ENCODE measurements at places on chromosomes 5 and 9. TPM values are rescaled to one million over a fixed set of nuclear protein-coding genes. Genes with fewer than 3 reads are reported as not detected.

- H3K4me1 ChIP-seq: no peaks in the 10 kb centered on the region
- H3K36me3 ChIP-seq: no peaks in the 10 kb centered on the region
- no peak overlapping the region for H3K27ac ChIP-seq
- no peak overlapping the region for H3K4me3 ChIP-seq
- DNase-seq: no peak
Measured at GRCh38 chr5:81195335-81195929, 37.7 kb upstream of the CKMT2 start.

SLC25A2 gene
- 0.28 TPM for total RNA-seq

DNA sequence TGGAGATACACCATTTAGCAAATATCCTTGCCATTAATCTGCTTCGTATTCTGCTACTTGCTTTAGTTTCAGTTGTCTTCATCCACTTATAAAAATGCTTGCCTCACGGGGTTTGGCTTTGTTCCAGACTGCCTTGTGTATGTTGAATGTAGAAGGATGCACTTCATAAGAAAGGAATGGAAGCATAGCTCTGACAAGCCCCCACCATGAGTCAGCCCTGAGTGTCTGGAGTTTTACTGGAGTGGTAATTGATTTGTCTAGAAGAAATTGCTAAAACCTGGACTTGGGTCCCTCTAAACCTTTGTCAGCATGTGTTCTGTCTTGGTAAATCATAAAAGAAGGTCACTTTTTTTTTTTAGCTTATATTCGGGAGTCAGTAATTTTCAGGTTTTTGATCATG, 4.6 kb downstream of the TEX48 start:
- DNase-seq: peak; percentile 100
- H3K36me3 ChIP-seq: no peaks in the 10 kb centered on the region
- H3K4me3 ChIP-seq: no peak overlapping the region

GRCh38 chr9:89885156-89885555, 280.3 kb downstream of the GADD45G start:
- DNase-seq: no peak
- no peaks in the 10 kb centered on the region for H3K4me1 ChIP-seq
- H3K4me3 ChIP-seq: no peak overlapping the region
- H3K27me3 ChIP-seq: no peaks in the 10 kb centered on the region
- no peak overlapping the region for H3K27ac ChIP-seq

ZFP2 gene
- total RNA-seq: 0.56 TPM

DNA sequence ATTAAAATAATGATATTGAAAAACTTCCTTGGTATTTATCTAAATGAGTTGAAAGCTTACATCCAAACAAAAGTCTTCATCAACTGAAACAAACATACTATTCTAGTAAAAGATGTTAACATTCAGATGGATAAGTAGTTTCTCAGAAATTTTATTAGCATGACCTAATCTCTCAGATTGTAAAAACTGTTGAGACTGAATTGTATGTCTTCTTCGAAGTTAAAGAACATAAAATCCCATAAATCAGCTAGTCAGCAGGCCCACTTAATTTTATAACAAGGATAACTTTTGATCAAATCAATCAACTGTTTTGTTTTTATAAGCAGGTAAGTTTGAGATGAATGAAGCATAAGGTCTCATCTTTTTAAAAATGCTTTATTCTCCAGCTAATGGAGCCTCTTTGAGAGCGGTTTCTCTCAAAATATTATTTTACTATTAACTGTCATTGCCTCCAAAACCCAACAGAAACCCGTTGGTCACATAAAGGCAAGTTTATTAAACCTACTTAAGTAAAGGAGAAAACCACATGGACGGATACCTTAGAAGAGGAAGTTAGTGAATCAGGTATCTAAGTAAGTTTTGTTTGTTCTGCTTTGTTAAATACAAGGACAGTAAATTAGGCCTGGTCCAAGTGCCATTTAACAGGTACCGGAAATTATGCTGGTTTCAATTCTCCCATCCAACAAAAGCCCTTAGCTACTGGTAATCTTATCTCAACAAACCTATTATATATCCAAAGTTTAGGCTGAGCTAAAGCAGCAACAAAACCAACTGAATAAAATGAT, 457.0 kb downstream of the PDE4D start:
- no peaks in the 10 kb centered on the region for H3K36me3 ChIP-seq
- H3K4me1 ChIP-seq: no peaks in the 10 kb centered on the region
- no peak overlapping the region for H3K4me3 ChIP-seq
- no peaks in the 10 kb centered on the region for H3K27me3 ChIP-seq

DNA sequence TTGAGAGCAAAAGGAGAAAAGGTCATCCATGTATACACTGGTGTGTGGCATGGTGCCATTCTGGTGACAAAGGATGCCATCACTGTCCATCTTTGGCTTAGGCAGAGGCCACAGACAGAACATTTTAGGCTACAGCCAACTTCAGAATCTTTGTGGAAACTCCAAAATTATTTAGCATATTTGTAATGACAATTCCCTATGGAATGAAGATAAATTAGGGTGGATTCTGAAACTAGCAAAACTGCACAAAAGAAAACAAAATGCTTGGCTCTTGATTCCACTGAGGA, 92.5 kb downstream of the FBXW11 start:
- peaks cover 4% of the 10 kb centered on the region for H3K4me1 ChIP-seq
- peaks cover 6% of the 10 kb centered on the region for H3K36me3 ChIP-seq
- H3K27ac ChIP-seq: no peak overlapping the region
- H3K27me3 ChIP-seq: no peaks in the 10 kb centered on the region
- no peak overlapping the region for H3K4me3 ChIP-seq
- DNase-seq: peak; percentile 21

GRCh38 chr9:83505282-83505681, 32.9 kb downstream of the FRMD3 start:
- H3K27ac ChIP-seq: no peak overlapping the region
- no peaks in the 10 kb centered on the region for H3K36me3 ChIP-seq
- H3K4me1 ChIP-seq: no peaks in the 10 kb centered on the region
- no peak overlapping the region for H3K4me3 ChIP-seq
- no peaks in the 10 kb centered on the region for H3K27me3 ChIP-seq
- DNase-seq: no peak

- no peak overlapping the region for H3K27ac ChIP-seq
- H3K36me3 ChIP-seq: no peaks in the 10 kb centered on the region
- no peaks in the 10 kb centered on the region for H3K4me1 ChIP-seq
- no peak overlapping the region for H3K4me3 ChIP-seq
- DNase-seq: no peak
Measured at GRCh38 chr9:2367970-2368369, 253.6 kb upstream of the VLDLR start.

DNA sequence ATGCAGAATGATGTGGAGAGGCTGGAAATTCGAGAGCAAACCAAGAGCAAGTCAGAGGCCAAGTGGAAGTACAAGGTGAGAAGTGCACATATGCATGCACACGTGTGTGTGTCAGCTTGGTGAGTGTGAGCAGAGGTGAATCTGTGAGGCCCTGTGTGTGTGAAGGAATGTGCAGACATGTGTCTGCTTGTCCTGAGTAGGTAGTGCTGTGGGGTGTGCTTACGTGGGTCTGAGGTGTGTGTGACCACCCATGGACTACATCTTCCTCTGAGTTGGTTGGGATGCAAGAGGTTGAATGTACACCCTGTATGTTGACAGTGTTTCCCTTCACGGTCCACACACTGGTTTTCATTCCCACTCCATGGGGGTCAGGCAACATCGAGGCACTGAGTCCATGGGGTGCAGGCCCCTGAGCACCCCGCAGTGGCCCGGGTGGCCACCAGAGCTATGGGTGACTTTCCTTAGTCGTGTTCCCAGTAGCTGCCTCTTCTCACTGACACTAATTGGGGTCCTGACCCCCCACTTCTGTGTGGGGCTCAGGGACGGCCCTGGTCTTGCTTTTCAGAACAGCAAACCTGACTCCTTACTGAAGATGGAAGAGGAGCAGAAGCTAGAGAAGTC, 86.7 kb downstream of the PHF2 start:
- peaks cover 51% of the 10 kb centered on the region for H3K36me3 ChIP-seq
- H3K27me3 ChIP-seq: no peaks in the 10 kb centered on the region
- no peak overlapping the region for H3K4me3 ChIP-seq
- no peak overlapping the region for H3K27ac ChIP-seq

- H3K4me1 ChIP-seq: no peaks in the 10 kb centered on the region
- DNase-seq: no peak
- H3K36me3 ChIP-seq: no peaks in the 10 kb centered on the region
- H3K27ac ChIP-seq: no peak overlapping the region
Measured at GRCh38 chr5:127184851-127185250, 105.7 kb upstream of the MEGF10 start.

DNA sequence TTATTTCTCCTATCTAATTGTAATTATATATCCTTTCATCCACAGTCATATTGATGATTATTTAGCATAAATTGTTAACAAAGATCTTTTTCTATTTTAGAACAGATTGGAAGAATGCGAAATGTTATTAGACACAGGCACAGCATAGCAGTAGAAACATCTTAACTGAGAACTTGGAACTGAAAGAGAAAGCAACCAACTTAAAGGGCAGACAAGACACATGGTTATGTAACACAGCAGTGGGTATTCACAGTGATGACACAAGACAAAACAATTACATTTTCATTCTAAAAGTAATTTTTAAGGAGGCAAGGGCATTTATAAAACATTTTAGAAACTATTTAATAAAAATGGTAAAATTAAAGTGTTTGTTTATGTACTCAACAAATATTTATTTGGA, 57.7 kb upstream of the MEF2C start:
- no peak for DNase-seq
- H3K27ac ChIP-seq: no peak overlapping the region
- no peaks in the 10 kb centered on the region for H3K27me3 ChIP-seq
- H3K4me3 ChIP-seq: no peak overlapping the region
- H3K4me1 ChIP-seq: peaks cover 17% of the 10 kb centered on the region

- H3K27me3 ChIP-seq: no peaks in the 10 kb centered on the region
- H3K36me3 ChIP-seq: no peaks in the 10 kb centered on the region
- H3K4me3 ChIP-seq: no peak overlapping the region
- DNase-seq: peak; percentile 43
- H3K4me1 ChIP-seq: 0 out of 2 replicates have a peak, but pooled peaks cover 3% of the 10 kb centered on the region
Measured at GRCh38 chr5:61245486-61245885, 83.2 kb upstream of the SMIM15 start.

YTHDC2 gene
- 13.4 TPM for total RNA-seq

DNA sequence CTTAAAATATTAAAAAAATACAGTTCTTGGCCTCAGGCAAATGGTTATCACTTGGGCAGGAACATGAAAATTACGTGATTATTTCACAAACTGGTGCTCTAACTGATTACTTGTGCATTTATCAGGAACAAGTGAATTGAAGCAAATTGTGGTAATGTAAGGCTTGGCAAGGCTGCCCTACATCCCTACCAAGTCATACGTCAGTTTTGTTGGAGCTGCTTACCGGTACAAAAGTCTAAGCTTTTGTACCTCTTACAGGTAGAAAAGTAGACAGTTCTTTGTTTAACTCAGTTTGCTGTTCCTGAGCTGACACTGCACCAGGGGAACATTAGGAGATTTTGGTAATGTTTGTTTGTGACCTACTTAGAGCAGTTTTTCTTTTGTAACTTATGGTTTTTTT, 2.2 kb downstream of the G3BP1 start:
- no peaks in the 10 kb centered on the region for H3K36me3 ChIP-seq
- no peak overlapping the region for H3K27ac ChIP-seq
- DNase-seq: no peak
- H3K4me1 ChIP-seq: peaks cover 6% of the 10 kb centered on the region
- H3K27me3 ChIP-seq: no peaks in the 10 kb centered on the region

CANX gene
- 552 TPM for total RNA-seq

DNA sequence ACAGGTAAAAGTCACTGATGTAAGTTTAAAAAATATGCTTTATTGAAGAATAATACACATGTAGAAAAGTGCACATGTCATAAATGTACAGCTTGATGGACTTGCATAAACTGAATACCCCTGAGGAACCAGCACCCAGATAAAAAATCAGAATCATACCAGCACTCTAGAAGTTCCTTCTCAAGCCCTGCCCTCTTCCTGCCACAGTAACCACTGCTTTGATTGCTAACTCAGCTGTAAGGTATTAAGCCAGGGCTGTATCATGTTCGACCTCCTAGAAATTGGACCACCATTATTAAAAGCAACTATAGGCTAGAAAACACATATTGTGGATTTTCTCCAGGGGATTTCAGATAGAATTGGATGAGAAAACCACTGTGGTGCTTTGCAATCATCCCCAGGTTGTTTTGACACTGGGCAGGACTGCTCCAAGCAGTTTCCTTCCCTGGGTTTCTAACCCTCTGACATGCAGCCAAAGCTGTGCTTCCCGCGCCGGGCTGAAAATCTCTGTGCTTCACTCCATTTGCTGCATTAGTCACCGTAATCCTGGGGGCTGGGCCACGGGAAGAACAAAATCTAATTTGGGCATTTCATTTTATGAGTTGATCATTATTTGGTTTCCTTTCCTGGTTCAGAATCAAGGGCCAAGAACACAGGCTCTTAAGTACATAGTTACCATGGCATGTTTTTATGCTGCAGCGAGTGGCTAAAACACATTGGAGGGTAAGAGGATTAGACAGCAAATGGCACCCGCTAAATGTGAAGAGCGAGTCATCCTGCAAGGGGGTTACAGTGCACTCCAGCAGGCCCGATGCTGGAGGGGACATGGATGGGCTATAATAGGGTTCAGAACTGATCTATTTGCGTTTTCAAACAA, 139.4 kb upstream of the IL12B start:
- H3K27ac ChIP-seq: no peak overlapping the region
- H3K4me3 ChIP-seq: no peak overlapping the region
- peaks cover 2% of the 10 kb centered on the region for H3K27me3 ChIP-seq

GRCh38 chr9:70576116-70576515, 161.7 kb upstream of the KLF9 start:
- H3K4me1 ChIP-seq: peaks cover 20% of the 10 kb centered on the region
- no peak overlapping the region for H3K4me3 ChIP-seq
- H3K27ac ChIP-seq: no peak overlapping the region
- no peaks in the 10 kb centered on the region for H3K36me3 ChIP-seq
- DNase-seq: no peak

SIGMAR1 gene
- 38.6 TPM for total RNA-seq

- no peak for DNase-seq
- no peak overlapping the region for H3K4me3 ChIP-seq
- H3K36me3 ChIP-seq: no peaks in the 10 kb centered on the region
- H3K27me3 ChIP-seq: no peaks in the 10 kb centered on the region
- no peak overlapping the region for H3K27ac ChIP-seq
Measured at GRCh38 chr5:129601576-129601975, 141.5 kb downstream of the ADAMTS19 start.

DNA sequence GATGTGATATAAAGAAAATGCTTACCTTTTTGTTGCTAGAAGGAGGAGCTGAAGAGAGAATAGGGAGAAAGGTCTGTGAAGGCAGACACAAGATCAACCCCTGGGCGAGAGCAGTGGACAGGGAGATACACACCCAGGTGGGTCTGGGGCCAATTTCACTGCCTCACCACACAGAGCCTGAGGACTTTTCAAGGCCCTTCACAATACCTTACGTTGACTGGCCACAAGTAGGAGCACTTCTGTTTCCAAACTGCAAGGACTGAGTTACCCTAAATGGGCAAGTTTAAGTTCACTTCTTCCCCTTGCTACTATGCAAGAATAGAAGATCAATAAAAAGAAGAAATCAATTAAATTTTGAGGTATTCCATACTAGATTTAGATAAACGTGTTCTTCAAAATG, 174.5 kb upstream of the SLC12A2 start:
- H3K27ac ChIP-seq: no peak overlapping the region
- peak; percentile 55 for DNase-seq
- H3K4me3 ChIP-seq: no peak overlapping the region
- H3K4me1 ChIP-seq: no peaks in the 10 kb centered on the region
- no peaks in the 10 kb centered on the region for H3K27me3 ChIP-seq
